ENCODE measurements at places on chromosomes 7 and 10. TPM values are rescaled to one million over a fixed set of nuclear protein-coding genes. Genes with fewer than 3 reads are reported as not detected.

Gene IFIT5
- 1.9 TPM for total RNA-seq

- no peaks in the 10 kb centered on the region for H3K36me3 ChIP-seq
- no peaks in the 10 kb centered on the region for H3K4me1 ChIP-seq
- no peak overlapping the region for H3K27ac ChIP-seq
- H3K4me3 ChIP-seq: no peak overlapping the region
Observed at GRCh38 chr7:22105550-22105949, 159.9 kb upstream of the CDCA7L start.

Gene TFR2
- 4.8 TPM for total RNA-seq

Gene INPP5A
- 18.8 TPM for total RNA-seq

DNA sequence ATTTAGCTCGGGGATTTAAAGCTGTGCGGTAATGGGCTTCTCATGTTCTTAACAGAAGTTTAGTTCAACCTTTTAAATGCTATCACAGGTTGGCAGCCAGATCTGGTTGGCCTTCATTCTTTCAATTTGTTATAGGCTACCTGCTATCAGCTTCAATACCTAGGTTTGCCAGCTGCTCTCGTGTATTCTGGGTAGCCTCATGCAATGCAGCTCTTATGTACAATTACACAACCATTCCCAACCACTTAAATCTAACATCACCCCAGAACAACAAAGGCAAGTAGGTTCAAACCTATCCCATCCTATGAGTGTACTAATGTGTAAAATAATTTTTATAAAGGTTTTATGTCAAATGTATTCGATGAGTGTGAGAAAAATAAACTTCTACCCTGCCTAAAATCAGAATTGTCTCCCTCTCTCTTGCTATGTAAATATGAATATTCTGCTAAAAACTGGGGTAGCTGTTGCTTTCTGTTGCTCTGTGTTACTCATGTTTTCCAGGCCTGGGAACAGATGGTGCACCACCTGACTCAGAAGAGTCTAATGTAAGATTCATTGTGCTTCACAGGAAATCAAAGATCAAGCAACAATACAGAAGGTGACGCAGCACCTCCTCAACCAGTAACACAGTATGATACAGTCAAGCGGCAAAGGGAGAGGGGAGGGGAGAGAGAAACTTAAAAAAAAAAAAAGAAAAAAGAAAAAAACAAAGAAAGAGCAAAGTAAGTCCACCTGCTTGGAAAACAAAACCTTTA, 188.6 kb downstream of the ETV1 start:
- no peak overlapping the region for H3K4me3 ChIP-seq
- no peak for DNase-seq
- H3K27ac ChIP-seq: no peak overlapping the region
- no peaks in the 10 kb centered on the region for H3K27me3 ChIP-seq

DNA sequence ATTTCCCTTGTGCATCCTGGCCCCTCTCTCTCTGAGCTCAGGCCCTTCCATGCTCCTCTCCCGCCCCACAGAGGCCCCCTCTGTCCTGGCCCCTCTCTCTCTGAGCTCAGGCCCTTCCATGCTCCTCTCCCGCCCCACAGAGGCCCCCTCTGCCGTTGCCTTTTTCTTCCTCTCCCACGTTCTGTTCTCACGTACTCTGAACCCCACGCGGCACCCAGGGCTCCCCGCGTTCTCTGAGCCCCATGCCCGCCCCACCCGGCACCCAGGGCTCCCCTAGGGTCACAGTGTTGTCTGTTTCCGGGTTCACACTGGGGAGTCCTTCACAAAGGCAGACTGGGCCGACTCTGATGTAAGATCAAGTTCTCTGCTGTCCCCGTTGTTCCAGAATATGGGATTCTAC, 336.8 kb downstream of the DNAJB6 start:
- H3K4me1 ChIP-seq: no peaks in the 10 kb centered on the region
- peaks cover 100% of the 10 kb centered on the region for H3K27me3 ChIP-seq
- no peak for DNase-seq
- H3K36me3 ChIP-seq: no peaks in the 10 kb centered on the region
- H3K27ac ChIP-seq: no peak overlapping the region

Gene ZSWIM8
- 49.2 TPM for total RNA-seq

GRCh38 chr7:1187127-1187526, 27.1 kb upstream of the ZFAND2A start:
- peaks cover 90% of the 10 kb centered on the region for H3K27me3 ChIP-seq
- H3K36me3 ChIP-seq: no peaks in the 10 kb centered on the region
- no peaks in the 10 kb centered on the region for H3K4me1 ChIP-seq
- DNase-seq: no peak
